ENCODE measurements at places on chromosomes 13 and 19.

GRCh38 chr13:23632741-23633140 is 62.5 kb downstream of the TNFRSF19 start:
- no peak for DNase-seq

DNA sequence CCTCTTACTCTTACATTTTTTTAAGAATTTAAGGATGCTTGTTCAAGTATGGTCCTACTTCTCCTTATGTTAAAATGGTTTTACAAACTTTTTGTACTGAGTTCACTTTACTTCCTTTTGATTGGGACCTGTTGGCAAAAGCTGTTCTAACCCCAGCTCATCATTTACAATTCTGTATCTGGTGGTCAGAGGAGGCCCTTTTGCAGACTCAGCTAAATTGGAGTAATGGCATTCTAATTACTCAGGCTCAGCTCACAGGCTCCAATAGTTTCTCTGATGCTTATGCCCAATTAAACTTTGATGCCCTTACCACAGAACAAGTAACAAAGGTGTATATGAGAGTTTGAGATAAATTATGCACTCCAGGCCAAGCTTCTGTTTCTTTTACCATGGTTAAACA is 1632.0 kb downstream of the UQCRFS1 start:
- no peak for DNase-seq

- no peak for DNase-seq
Measured at GRCh38 chr13:109858319-109858718, 71.9 kb upstream of the IRS2 start.

DNA sequence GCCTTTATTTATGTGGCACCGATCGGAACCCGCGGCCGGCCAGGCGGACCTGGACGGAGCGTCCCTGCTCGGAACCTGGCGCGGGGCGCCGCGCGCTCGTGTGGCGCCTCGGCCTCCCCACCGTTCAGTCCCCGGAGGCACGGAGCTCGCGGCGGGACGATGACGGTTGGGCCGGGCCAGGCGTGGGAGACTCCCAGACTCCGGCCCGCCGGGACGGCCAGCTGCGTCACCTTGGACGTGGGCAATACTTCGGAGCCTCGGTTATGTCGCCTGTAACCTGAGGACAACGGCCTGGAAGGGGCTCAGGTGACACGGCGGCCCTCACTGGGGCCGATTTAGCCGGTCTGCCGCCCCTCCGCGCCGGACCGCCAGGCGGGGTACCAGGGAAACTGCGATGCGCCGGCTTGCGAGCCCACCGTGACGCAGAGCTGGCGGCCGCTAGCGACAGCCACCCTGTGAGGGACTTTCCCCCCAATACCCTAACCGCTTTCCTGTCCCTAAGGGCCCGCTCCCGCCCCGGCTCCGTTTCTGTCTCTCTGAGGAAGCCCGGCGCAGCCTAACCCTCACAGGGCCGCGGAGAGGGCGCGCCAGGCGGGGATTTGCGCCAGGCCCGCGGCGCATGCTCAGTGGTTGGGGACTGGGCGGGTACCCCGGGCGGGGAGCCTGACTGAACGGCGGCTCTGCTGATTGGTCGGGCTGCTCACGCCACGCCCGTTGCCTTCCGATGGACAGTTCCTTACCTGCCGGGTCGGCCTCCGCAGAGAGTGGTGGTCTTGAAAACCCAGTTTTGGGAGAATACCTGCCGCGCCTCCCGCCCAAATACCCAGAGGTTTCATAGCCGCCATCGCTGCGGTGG is 109.5 kb upstream of the DOCK9 start:
- DNase-seq, result peak; percentile 39

DNA sequence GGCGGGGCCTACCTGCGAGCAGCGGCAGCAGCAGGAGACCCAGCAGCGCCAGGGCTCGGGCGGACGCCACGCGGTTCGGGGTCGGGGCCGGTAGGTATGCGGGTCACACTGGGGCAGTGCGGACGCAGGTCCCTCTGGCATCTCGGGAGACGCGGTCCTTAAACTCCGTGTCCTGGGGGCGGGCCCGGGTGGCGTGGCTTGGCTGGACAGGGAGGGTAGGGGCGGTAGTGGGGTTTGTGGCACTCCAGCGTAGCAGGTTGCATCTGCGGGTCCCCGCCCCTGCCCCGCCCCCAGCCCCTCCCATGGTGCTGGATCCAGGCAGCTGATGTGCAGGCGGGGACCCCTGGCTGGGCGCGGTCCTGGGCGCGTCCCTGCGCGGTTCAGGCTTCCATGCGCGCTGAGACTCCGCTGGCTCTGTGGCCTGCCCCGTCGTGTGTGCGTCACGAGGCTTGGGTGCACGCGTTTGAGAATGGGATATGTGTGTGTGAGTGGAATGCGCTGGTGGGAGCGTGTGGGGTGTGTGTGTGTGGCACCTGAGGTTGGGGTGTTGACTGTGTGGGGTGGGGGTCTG is 96.1 kb downstream of the WTIP start:
- DNase-seq, result no peak

DNA sequence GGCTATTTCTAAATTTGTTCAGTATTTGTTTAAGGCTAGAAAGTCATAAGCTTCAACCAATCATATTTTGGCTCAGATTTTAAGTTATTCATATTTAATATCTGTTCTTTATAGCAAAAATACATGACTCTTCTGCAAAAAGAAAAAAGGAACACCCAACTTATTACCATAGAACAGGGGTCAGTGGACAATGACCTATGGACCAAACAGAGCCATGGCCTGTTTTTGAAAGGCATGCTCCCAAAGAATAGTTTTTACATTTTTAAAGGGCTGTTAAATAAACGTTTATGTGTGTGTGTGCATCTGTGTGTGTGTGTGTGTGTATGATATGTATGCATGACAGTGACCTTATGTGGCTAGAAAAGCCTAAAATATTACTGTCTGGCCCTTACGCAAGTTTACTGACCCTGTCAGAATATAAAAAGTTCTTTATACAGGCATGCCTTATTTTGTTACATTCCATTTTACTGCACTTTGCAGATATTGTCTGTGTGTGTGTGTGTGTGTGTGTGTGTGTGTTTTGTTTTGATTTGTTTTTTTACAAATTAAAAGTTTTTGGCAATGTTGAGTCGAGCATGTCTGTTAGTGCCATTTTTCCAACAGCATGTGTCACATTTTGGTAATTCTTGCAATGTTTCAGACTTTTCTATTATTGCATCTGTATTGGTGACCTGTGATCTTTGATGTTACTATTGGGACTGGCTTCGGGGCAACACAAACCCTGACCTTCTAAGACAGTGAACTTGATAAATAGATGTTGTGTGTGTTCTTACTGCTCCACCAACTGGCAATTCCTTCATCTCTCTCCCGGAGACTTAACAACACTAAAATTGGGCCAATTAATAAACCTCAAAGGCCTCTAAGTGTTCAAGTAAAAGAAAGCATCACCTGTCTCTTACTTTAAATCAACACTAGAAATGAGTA is 22.0 kb downstream of the KLF12 start:
- no peak for DNase-seq

GRCh38 chr19:35038623-35039512 is 2.7 kb upstream of the HPN start:
- no peak for DNase-seq

Data from NCI-H2029 treated with DMSO at 0.1 percent for 48 hours (cell line).